ENCODE measurements at places on chromosomes 2 and 18. TPM values are rescaled to one million over a fixed set of nuclear protein-coding genes. Genes with fewer than 3 reads are reported as not detected.

Gene DPP4
- total RNA-seq = 1.3 TPM

Gene MGAT4A
- 2.4 TPM for total RNA-seq

Gene CD226
- total RNA-seq = 1.9 TPM

Gene ANKRD30B
- total RNA-seq = not detected

Gene SLC4A1AP
- 27.7 TPM for total RNA-seq

Data from tracheal epithelial cell (primary cell).